ENCODE measurements at places on chromosomes 3 and 15.
A peak's percentile ranks its signal among the peaks of the same experiment; 100 is the strongest.

DNA sequence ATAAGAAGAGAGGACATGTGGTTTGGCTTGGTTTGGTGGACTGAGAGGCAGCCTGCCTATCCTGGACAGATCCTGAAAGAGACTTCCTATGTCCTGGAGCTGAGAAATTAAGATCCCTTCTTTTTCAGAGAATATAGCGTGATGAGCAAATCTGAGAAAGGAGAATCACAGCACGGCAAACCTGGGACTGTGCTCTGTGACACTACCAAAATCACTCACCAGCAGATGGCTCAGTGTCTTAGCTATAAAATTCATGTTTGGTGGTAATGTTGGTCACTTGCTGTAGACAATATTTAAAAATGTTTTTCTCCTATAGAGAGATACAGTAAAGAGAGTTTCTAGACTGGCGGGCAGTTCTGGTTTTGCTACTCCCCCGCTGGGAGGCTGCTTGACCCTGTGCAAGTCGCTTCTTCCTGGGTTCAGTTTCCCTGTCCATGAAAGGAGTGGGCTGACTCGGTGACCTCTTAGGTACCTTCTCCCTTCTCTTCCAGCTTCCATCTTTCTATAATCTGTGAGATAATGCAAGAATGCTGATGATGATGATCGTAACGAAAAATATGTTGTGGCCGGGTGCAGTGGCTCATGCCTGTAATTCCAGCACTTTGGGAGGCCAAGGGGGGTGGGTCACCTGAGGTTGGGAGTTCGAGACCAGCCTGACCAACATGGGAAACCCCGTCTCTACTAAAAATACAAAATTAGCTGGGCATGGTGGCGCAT is 7.6 kb upstream of the HES1 start:
- no peak for ATAC-seq

- ATAC-seq, result peak; percentile 48
Measured at GRCh38 chr3:124845406-124845805, 41.8 kb downstream of the ITGB5 start.

DNA sequence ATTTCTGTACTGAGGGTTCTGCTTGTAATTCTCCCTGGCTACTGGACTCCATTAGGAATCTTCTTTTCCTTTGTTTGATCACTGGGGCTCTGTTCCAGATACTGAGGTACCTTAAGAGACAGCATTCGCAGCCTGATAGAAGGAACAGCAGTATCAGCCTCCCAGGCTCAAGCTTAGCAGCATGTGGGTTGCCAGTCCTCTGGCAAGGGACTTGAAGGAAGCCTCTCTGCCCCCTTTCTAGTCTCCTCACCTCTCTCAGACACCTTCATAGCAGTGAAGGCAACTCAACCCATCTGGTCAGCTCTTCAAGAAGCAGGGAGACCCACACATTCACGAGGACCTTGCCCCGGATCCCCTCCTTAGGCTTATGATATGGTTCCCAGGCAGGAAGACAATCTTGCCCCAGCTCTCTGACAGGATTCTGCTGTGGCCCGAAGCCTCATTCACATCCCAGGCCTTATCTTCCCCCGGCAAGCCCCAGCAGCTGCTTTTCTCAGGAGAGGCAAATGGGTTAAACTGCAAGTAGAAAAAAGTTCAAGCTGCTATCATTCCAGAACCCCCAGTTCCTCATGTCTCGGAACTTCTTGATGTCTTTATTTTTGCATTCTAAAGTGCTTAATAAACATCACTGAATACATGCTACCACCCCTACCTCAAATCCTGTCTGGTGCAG is 153.1 kb downstream of the LIPC start:
- no peak for ATAC-seq

- no peak for ATAC-seq
Measured at GRCh38 chr3:141763088-141763750, at the start of gene GRK7. Gene GRK7 (plus strand): TSS chr3:141763408. CDS start chr3:141778285, 14,877 bp downstream.

Data from motor neuron (in vitro differentiated cells).